ENCODE measurements at places on chromosomes 5 and 9.

DNA sequence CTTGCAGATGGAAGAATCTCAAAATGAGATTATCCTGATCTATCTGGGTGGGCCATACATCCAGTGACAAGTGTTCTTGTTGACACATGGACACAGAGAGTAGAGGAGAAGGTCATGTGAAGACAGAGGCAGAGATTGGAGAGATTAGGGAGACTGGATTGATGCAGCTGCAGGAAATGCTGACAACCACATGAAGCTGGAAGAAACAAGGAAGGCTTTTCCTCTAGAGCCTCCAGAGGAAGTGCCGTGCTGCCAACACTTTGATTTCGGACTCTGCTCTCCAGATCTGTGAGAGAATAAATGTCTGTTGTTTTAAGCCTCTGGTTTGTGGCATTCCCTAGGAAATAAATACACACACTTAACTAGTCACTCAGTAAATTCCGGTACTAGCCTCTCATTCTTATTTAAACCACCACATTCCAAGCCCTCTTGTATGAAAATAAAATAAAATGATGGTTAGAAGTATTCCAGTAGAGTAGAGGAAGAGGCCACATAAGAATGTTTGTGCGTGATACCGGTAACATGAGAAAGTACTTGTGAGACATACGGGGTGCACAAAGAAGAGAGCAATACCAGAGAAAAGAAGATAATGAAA lies 110.9 kb upstream of the DMAC1 start:
- no peak for DNase-seq

DNA sequence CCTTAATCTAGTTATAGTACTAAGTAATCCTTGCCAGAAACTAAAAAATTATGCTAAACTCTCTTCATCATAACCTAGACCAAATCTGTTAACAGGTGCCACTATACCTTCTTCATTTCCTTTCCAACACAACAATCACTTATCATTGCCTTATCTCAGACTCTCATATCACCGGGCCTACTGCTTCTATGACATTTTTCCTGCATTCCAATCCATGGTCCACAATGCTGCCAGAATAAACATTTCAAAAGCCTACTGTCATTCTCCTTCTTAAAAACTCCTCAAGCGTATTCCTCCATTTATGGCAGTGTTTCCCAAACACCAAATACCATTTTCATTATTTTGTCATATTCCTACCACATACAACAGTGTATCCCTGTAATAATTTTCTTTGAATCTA lies 6.5 kb downstream of the PPP6C start:
- DNase-seq, result no peak

GRCh38 chr9:14846871-14847311 lies 63.3 kb downstream of the FREM1 start:
- DNase-seq, result peak; percentile 83

- DNase-seq, result no peak
Measured at GRCh38 chr5:417301-418161, 25.4 kb upstream of the EXOC3 start.
